ENCODE measurements at places on chromosomes 4 and X.

DNA sequence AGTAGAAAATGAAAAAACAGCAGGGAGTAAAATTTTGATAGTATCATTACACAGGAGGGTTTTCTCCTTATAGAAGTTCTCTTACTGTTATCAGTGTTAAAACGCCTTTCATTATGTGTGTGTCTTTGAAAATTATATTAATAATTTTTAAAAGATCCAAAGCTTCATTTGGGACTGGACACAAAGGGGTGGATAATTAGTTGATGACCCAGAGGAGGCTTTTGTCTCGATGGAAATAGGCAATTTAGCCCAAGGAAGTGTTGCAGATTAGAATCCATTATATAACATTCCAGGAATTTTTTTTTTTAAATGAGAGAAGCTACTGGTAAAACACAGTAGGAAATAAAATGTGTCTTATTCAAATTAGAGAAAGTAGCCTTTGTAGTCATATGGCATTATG is 1339.3 kb downstream of the FSTL5 start:
- no peak for DNase-seq

GRCh38 chrX:136495043-136495442 is 2.3 kb upstream of the HTATSF1 start:
- no peak for DNase-seq

DNA sequence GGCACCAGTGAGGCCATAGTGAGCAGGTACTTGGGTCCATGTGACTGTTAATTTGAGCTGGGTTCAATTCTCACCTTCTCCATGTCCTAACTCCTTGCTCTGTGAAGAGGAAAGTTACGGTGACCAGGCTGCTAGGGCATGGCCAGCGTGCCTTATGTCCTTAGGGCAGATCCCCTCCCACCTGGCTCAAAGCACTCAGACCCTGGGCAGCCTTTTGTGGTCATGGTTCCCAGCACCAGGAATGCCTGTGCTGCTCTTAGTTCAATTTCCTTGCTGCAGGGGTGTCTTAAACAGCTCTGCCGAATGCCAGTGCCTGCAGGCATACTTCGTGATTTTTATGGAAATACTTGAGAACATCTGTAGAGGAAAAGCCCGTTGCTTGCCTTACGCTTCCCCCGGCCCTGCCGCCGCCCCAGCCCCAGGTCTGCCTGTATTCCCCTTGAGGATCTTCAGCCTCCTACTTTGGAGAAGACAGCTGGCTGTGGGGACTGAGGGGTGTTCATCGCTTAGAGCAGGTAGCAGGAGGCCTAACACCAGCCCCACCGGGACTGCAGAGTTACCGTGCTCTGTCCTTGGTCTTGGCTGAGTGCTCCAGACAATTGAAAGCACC is 3.1 kb upstream of the CDK16 start:
- no peak for DNase-seq

DNA sequence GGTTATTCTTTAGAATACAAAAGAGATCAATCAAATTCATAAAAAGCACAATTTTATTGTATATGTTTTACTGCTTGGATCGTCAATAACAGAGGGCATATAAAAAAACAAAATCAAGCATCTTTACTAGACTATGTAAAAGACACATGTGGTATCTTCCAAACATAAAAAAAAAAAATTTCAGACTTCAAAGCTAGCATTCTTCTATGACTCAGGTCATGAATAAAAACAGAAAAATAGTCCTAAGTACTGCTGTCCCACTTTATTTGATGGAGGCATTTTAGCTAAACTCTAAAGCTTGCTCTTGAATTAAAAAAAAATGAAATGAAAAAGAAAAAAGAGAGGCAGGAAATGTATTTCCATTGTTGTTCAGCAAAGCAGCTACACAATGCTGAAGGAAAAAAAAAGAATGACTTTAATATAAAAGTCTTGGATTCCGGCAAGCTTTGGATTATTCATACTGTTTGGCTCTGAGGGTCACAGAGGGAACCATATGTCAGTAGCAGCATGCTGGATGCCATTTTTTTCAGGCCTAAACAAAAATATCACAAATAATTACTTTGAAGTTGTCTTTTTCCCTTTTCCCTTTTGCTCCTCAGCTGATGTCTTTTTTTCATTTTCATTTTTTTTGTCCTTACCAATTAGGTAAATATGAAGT is 249.1 kb upstream of the DIAPH2 start:
- DNase-seq = no peak

- no peak for DNase-seq
These were observed 289.5 kb downstream of the USP46 start for GRCh38 chr4:52369649-52370048.

DNA sequence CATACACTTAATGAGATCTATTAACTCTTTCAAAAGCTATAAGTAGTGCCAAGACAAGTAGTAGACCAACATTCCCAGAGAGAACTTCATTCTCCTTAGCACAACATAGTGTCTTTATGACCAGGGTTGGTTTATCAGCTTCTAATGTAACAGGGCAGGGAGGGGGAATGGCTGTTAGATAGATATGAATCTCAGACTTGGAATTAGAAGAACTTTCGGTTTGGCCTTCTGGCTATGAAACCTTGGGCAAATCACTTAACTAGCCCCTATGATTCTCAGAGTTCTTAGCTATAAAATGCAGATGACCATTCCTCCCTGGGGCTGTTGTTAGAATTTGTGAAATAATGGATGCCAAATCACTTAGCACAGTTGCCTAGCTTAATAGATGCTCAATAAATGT is 132.2 kb downstream of the SLC10A7 start:
- no peak for DNase-seq

DNA sequence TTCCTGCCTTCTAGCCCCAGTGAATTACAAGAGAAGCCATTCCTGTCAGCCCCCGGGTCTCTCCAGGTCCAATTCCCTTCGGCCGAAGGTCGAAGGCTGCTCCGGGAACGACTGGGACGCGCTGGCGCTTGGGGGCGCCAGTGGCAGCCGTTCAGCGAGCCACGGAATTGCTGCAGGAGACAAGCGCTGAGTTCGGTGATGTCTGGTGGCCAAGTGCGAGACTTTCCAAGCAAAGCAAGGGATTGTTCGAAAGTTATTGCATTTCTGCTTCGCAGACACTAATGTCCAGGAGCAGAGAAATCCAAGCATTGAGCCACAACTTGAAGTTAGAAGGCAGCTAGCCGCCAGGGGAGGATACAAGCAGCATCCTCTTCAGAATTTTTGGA is 1.1 kb upstream of the DKK2 start:
- peak; percentile 31 for DNase-seq

GRCh38 chr4:83831588-83831987 is 295.7 kb downstream of the GPAT3 start:
- no peak for DNase-seq

DNA sequence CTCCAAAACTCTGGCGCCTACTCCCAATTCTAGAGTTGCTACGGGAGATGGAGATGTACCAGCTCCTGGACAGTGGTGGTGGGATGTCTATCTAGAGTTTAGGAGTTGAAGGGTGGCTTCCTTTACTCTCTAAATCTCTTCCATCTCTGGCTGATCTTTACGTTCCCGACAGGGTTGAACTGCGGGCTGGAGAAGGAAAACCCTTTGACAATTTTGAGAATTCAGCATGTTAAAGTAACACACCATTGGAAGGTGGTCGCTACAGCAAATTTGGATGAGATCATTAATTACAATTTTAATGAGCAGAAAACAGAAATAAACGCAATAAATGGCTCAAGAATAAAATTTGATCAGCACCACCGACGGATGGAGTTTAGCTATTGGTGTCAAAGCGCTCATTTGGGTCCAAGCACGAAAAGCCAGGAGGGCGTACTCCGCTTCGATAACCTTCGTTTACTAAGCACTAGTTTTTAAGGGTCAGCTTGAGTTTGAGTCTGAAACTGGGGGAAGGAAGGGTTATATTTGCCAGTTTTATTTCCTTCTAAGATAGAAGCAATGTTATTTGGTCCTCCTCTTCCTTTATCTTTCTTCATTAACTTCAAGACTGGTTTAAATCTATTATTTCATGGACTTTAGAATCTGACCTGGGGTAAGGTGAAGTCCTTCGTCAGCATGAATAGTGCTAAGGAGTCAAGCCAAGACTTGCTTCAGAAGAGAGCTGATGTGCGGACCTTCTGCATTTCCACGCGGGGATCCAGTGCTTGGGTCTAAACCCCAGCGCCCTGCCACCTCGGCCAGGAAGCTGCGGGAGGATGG is 1.5 kb upstream of the NKX6-1 start:
- no peak for DNase-seq

DNA sequence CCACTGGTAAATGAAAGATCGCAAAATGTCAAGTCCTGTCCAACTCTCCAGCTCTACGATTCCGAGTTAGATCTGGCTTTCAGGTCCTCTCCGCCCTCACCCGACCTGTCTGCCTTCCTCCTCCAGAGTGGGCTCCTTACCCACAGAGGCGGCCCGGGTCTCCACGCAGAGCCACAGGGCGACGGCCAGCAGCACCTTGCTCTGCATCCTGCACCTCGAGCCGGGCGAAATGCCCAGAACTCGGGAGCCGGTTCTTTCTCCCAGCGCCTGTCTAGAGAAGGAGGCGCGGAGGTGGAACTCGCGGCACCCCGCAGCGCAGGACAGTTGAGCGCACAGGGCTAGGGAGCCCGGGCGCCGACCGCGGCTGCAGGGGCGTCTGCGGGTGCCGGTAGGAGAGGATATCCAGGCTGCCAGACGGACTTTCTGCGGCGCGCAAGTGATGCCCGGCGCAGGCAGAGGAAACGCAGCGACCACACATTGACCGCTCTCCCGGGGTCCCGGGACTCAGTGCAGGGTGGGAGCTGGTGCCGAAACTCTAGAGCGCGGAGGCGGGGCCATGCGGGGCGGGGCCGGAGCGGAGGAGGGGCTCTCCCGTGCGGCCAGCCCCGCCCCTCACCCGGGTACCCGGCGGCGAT is at the start of gene KDR:
Gene KDR (minus strand): TSS at position 509 of the 635 bp plus-strand sequence. CDS start 302 bp downstream, at position 207.
- no peak for DNase-seq

GRCh38 chr4:188811121-188811520 is 671.9 kb downstream of the TRIML1 start:
- no peak for DNase-seq

DNA sequence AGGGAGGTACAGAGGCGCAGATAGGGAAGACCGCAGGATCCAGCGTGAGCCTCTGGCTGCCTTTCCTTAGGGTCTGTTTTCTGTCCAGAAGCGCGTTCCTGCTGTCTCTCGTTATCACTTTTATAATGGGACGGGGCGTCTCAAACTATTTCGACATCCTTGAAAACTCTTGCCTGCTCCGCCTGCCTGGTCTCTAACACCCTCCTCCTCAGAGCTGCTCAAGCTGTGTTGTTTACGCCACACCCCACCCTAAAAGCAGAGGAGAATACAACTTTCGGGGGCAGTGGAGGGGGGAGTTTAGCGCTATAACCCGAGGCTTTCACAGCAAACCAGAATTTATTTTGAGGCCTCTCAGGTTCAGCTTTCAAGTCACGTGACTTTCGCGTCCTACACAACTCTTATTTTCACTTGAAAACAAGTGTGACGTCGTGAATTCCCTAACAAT is 646 bp upstream of the FAM3A start:
- no peak for DNase-seq

- no peak for DNase-seq
These were observed 208.8 kb downstream of the MAGEB17 start for GRCh38 chrX:16376056-16376455.

Data from substantia nigra (tissue), 51 donors.